Stimulated activated CD8-positive, alpha-beta memory T cell treated with anti-CD3 and anti-CD28 coated beads, Interleukin-15, amount 100 ng/mL, for 4 hours (primary cell): ENCODE measurements at places on chromosomes 7 and 10.

DNA sequence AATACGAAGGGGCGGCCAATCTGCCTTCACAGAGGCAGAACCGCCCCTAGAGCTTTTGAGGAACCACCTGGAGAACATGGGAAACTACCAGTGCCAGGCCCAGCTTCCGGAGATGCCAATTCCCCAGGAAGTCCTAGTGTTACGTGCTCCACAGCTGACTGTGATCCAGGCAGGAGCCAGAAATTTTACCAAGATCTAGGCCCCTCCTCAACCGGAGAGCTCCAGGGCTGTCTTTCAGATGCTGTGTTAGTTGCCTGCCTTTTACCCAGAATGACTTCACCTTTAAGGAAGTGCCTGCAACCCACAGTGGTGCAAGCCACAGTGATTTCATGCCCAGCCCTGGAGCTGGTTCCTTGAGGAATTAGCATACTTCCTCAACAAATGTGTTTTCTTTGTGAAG lies 62.9 kb downstream of the ELMO1 start:
- no peak for DNase-seq

DNA sequence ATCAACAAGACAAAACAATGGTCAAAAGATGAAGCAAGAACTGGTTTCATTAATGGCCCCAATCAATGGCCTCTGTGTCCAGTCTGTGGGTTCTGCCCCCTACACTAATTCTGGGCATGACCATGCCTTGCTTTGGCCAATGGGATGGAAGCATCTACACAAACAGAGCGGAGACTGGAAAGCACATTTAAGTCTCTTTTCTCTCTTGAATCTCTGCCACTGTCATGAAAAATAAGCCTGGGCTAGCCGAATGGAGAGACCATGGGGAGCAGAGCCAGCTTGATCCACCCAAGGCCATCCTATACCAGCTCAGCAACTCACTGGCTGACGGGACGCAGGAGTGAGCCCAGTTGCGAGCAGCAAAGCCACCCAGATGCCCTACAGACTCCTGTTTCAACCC lies 30.9 kb downstream of the ANKRD16 start:
- no peak for DNase-seq

- no peak for DNase-seq
Measured at GRCh38 chr7:150829426-150829825, 22.9 kb upstream of the AOC1 start.

DNA sequence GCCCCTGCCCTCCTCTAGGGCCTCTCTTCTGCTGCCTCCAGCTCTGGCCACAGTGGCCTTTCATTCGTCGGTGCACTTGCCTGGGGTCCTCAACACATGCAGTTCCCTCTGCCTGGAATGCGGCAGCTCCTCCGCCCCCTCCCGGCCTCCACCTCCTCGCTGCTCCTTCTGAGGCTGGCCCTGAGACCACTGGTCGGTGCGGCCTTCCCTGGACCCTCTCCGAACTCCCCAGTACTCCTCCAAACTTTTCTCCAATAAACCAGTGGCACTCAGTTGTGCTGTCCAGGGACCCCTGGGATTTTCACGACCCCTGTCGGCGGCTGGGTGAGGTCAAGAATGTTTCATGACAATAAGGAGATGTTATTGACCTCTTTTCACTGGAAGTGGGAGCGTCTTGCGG lies 53.5 kb downstream of the BMS1 start:
- DNase-seq = no peak

DNA sequence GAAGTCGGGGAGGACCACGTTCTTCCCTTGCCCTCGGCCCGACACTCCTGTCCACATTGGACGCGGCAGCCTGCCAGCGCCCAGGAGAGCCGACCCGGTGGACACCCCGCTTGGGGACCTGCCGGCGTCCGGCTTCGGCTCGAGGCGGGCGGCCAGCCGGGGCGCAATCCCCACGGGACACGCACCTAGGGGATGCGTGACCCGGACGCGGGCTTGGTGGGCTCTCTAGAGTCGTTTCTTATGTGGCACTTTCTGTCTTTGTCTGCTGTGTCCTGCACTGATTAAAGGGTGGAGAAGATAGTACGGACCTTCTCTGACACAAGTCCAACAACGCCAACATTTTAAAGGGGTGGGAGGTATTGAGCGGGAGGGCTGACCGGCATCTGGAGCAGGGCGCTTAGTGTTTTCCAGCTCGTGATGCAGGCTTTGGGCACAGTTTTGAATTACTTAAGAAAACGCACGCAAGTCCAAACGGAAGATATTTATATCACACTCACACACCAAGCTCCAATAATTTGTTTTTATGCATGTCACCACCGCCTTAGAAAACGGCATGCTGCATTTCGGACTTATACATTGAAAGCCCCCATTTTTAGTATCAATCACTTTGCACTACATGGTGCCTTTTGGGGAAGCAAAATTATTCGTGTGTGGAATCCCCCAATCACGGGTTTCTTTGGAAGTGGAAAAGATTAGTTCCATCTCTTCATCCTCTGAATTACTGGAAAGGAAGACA lies 3.9 kb upstream of the SPAG6 start:
- DNase-seq = no peak

- no peak for DNase-seq
Measured at GRCh38 chr10:91514787-91515186, 104.6 kb downstream of the HECTD2 start.

DNA sequence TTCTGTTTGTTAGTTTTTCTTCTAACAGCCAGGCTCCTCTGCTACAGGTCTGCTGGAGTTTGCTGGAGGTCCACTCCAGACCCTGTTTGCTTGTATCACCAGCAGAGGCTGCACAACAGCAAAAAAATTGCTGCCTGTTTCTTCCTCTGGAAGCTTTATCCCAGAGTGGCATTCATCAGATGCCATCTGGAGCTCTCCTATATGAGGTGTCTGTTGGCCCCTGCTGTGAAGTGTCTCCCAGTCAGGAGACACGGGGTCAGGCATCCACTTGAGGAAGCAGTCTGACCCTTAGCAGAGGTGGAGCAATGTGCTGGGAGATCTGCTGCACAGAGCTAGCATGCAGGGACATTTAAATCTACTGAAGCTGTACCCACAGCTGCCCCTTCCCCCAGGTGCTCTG lies 26.7 kb upstream of the CROT start:
- no peak for DNase-seq

DNA sequence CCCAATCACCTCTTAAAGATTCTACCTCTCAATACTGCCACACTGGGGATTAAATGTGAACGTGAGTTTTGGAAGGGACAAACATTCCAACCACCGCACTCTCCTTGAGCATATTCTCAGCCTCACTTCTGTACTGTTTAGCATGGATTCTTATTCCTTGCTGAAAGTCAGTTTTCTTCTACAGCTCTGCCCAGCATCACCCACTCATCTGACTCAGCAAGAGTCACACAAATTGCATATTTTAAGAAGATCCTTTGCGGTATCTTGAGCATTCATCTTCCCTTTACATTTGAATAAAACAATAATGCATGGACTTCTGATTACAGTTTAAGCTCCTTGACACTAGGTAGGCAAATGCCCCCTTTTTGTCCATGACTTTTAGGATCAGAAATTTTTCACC lies 251.6 kb upstream of the MKLN1 start:
- DNase-seq = no peak

GRCh38 chr10:80771285-80771684 lies 233.6 kb downstream of the SH2D4B start:
- no peak for DNase-seq
